ENCODE measurements at places on chromosomes 1 and 21.

DNA sequence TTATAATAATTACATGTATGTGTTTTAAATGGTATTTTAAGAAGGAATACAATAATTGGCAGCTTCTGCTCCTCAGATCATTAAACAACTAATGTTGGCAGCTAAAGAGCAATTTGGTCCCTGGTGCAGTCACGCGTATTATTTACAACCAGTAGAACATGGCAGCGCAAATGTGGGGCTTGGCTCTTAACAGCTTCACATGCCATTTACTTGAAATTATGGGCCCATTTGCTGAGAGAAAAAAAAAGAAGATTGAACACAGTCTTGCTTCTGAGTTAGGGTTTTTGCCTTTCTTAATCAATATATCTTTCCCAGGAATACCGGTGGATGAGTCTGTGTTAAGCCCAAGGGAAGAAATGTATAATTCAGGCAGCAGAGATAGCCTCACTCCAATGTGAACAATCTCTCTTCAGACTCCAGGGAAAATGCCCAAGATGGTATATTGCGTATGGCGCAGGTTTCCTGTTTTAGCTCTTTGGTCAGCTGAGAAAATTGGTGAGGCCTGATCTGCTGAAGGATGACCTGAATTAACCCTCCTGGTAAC is 174.5 kb downstream of the DISC1 start:
- DNase-seq, result no peak

DNA sequence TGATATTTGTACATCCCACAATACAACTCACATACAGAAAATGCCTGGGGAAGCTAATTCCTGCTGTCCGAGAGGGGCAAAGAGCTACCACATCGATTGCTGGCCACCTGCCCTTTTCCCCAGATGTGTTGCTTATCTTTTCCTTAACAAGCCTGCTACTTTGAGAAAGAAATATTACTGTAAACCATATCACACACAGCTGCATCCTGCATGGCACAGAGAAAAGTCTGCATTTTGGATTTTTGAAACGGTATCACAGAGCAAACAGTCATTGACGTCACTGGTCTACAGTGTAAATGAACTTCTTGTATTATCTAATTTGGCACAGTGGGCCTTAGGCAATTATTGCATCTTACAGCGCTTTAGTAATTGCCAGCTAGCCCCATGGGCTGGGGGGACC is 164.7 kb downstream of the CLIC6 start:
- no peak for DNase-seq

DNA sequence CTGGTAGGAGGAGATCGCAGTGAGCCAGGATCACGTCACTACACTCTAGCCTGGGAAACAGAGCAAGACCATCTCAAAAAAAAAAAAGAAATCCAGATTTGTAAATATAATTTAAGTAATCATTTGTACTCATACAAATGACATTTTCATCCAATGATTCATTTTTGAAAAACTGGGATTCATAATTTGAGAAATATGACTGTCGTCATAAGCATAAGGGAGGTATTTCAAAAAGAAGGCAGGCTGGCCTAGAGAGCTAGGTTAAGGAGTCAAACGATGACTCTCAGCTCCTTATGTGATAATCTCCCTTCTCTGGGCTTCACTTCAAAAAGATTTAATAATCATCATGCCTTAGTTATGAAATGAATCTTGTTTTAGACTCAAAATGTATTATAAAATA is 2.3 kb downstream of the GART start:
- no peak for DNase-seq

GRCh38 chr1:105608713-105609112 is 1447.8 kb upstream of the PRMT6 start:
- DNase-seq, result no peak

DNA sequence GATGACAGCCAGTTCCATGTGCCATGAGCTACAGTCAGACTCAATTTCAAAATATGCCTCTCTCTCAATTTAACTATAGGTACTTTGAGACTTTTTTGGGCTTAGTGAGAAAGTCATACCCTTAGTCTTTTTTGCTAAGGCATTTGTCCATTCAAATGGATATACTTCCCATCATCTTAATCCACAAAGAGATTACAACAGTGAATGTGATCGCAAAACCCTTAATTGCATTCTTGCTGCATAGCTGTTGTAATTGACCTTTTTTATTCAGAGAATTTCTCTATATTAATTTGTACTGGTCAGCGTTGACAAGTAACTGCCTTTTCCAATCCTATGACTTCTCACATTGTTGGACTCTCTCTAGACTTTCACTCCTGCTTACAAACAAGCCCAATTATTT is 38.6 kb upstream of the RGS18 start:
- DNase-seq, result no peak

- DNase-seq, result no peak
These were observed 118.5 kb downstream of the ESRRG start for GRCh38 chr1:216604771-216605170.

DNA sequence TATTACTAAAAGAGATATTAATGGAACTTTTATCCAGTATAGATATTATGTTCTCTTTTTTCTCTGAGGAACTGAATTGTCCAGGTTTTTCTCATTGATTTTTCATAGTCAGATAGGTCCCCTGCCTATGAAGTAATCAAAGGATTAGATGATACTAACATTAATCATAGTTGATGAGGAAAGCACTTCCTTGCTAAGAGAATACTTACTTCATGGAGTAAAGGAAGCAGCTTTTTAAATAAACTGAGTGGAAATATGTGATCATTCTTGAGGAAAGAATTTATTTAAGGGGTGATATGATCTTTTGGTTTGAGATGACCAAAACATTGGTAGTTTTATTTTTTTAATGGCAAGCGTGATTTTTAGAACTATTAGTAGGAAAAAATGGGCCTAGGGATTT is 58.9 kb downstream of the SWT1 start:
- DNase-seq, result no peak

Measured in left renal pelvis (tissue), 4 donors.